ENCODE measurements at places on chromosomes 16 and 17. TPM values are rescaled to one million over a fixed set of nuclear protein-coding genes. Genes with fewer than 3 reads are reported as not detected.

Gene SOST
- not detected for total RNA-seq

Gene KRT12
- not detected for total RNA-seq

Gene CCL13
- total RNA-seq, result not detected

Gene NOL3
- total RNA-seq, result 27.1 TPM

Gene TENT4B
- 11.8 TPM for total RNA-seq

Gene MMP28
- total RNA-seq, result 0.52 TPM

Gene OR1F1
- total RNA-seq, result not detected

Gene SCARF1
- total RNA-seq, result 0.55 TPM

All from renal cortical epithelial cell (primary cell).